ENCODE measurements at places on chromosomes 7 and 10. TPM values are rescaled to one million over a fixed set of nuclear protein-coding genes. Genes with fewer than 3 reads are reported as not detected.
A peak's percentile ranks its signal among the peaks of the same experiment; 100 is the strongest.

GRCh38 chr10:17021656-17022465 is 107.8 kb downstream of the CUBN start:
- no peaks in the 10 kb centered on the region for H3K36me3 ChIP-seq
- H3K27ac ChIP-seq = peak overlapping the region; percentile 81
- H3K4me3 ChIP-seq = no peak overlapping the region
- DNase-seq = no peak
- H3K4me1 ChIP-seq = peaks cover 56% of the 10 kb centered on the region

DNA sequence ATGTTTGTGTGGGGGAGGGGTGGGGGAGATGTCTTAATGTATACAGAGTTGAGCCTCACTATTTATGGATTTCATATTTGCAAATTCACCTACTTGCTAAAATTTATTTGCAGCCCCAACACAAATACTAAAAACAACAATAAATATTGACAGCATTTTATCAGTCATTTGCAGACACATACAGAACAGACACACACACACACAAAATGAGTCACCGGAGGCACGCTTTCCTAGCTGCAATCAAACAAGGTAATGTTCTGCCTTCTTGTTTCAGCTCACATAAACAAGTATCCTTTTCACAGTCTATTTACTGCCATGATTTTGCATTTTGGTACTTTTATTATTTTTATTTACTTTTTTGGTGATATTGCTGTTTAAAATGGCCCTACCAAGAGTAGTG is 88.5 kb downstream of the IPMK start:
- no peaks in the 10 kb centered on the region for H3K36me3 ChIP-seq
- H3K4me1 ChIP-seq = no peaks in the 10 kb centered on the region
- H3K27ac ChIP-seq = no peak overlapping the region
- DNase-seq = no peak
- H3K27me3 ChIP-seq = no peaks in the 10 kb centered on the region

DNA sequence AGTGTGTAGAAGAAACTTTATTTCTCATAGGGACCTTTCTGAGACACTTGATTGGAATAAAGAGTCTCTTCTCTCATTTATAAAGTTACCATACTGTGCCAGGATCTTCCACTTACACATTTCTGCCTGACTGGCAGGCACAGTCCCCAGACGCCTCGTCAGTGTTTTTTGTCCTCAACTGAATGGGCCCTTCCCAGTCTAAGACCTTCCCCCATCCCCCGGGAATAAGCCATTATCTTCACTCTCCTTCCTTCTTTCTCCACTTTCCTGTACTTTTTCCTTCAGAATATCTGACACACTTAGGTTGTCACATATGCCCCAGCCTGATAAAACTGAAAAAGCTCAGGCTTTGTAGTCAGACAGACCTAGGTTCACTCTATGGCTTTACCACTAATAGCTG is 35.3 kb upstream of the KCNIP2 start:
- H3K27me3 ChIP-seq = no peaks in the 10 kb centered on the region
- no peak overlapping the region for H3K27ac ChIP-seq
- peak; percentile 53 for DNase-seq
- H3K4me3 ChIP-seq = no peak overlapping the region
- no peaks in the 10 kb centered on the region for H3K4me1 ChIP-seq
- H3K36me3 ChIP-seq = no peaks in the 10 kb centered on the region

DNA sequence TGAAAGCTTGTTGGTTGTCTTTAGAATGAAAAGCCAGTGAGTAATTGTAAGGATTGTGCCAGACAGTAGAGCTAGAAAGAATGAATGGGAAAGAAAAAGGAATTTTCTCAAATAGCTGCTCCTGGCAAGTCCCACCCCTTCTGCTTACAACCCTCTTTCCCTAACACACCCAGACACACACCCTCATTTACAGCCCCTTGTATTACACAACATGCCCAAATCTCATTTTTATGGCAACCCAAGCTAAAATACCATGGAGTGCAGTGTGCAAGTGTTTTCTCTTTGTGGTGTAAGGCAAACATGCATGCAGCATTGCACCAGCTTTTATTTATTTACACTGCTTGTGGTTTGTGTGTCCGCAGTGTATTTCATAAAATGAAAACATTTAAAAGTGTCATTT is 1.5 kb downstream of the PRKAR2B start:
- no peaks in the 10 kb centered on the region for H3K27me3 ChIP-seq
- no peak overlapping the region for H3K27ac ChIP-seq
- H3K36me3 ChIP-seq = no peaks in the 10 kb centered on the region
- H3K4me1 ChIP-seq = peaks cover 20% of the 10 kb centered on the region
- peak overlapping the region; percentile 73 for H3K4me3 ChIP-seq

- DNase-seq = no peak
- no peak overlapping the region for H3K4me3 ChIP-seq
- no peaks in the 10 kb centered on the region for H3K4me1 ChIP-seq
- no peaks in the 10 kb centered on the region for H3K27me3 ChIP-seq
- no peak overlapping the region for H3K27ac ChIP-seq
These were observed 12.6 kb downstream of the SLC29A4 start for GRCh38 chr7:5295039-5296014.

GRCh38 chr7:43701500-43701854 is 27.8 kb downstream of the COA1 start:
- no peaks in the 10 kb centered on the region for H3K36me3 ChIP-seq
- no peaks in the 10 kb centered on the region for H3K27me3 ChIP-seq
- H3K4me3 ChIP-seq = no peak overlapping the region

DNA sequence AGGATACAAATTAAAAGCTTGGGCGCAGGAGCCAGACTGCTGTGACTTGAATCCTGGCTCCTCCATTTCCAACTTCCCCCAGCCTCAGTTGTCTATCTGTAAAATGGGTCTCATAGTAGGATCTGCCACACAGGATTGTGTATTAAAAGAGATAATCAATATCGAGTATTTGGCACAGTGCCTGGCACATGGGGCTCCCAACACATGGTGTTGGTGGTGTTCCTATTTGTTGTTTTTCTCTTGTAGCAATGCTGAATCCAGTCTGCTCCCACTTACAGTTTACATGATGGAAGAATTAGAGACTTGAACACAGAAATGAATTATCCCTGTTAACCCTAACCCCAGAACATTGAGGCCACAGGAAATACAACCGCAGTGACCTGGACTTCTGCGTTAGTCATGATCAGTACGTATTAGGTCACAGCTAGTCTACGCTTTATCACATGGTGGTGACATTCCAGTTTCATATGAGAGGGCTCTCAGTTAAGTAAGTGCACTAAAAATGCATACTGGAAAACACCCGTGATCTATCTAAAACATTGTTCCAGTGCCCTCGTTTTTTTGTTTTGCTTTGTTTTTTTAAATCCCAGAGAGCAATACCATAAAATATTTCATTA is 169.5 kb upstream of the KLF14 start:
- no peak for DNase-seq
- peak overlapping the region; percentile 59 for H3K27ac ChIP-seq
- no peaks in the 10 kb centered on the region for H3K27me3 ChIP-seq
- no peak overlapping the region for H3K4me3 ChIP-seq

GRCh38 chr10:133039107-133039802 is 48.5 kb upstream of the ADGRA1 start:
- H3K36me3 ChIP-seq = no peaks in the 10 kb centered on the region
- H3K4me3 ChIP-seq = no peak overlapping the region
- no peak for DNase-seq
- H3K4me1 ChIP-seq = no peaks in the 10 kb centered on the region

- H3K4me3 ChIP-seq = no peak overlapping the region
- DNase-seq = no peak
- H3K27me3 ChIP-seq = no peaks in the 10 kb centered on the region
- no peak overlapping the region for H3K27ac ChIP-seq
- H3K4me1 ChIP-seq = peaks cover 7% of the 10 kb centered on the region
- H3K36me3 ChIP-seq = peaks cover 18% of the 10 kb centered on the region
These were observed 78.4 kb downstream of the RNF216 start for GRCh38 chr7:5702876-5703571.

DNA sequence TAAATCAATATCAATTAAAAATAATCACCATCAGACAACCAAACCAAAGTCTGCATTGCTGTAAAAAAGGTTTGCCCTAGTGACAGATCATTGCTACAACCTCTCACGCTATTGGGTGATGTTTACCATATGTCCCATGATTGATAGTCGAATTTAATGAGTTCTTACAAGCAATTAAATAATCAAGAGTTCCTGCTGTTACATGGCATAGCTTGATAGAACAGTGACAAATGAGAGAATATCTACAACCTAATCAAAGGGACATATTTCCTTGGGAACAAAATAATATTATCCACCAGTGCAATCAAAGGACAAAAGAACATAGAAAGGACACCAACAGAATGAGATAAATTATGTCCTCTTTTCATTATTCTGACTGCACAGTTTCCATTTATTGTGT is 387.4 kb downstream of the ETV1 start:
- no peaks in the 10 kb centered on the region for H3K27me3 ChIP-seq
- H3K27ac ChIP-seq = no peak overlapping the region
- DNase-seq = no peak
- H3K36me3 ChIP-seq = no peaks in the 10 kb centered on the region

- no peaks in the 10 kb centered on the region for H3K27me3 ChIP-seq
- H3K4me1 ChIP-seq = no peaks in the 10 kb centered on the region
- no peak for DNase-seq
- H3K27ac ChIP-seq = no peak overlapping the region
- no peak overlapping the region for H3K4me3 ChIP-seq
These were observed 70.0 kb upstream of the ZMIZ2 start for GRCh38 chr7:44678471-44679179.

DNA sequence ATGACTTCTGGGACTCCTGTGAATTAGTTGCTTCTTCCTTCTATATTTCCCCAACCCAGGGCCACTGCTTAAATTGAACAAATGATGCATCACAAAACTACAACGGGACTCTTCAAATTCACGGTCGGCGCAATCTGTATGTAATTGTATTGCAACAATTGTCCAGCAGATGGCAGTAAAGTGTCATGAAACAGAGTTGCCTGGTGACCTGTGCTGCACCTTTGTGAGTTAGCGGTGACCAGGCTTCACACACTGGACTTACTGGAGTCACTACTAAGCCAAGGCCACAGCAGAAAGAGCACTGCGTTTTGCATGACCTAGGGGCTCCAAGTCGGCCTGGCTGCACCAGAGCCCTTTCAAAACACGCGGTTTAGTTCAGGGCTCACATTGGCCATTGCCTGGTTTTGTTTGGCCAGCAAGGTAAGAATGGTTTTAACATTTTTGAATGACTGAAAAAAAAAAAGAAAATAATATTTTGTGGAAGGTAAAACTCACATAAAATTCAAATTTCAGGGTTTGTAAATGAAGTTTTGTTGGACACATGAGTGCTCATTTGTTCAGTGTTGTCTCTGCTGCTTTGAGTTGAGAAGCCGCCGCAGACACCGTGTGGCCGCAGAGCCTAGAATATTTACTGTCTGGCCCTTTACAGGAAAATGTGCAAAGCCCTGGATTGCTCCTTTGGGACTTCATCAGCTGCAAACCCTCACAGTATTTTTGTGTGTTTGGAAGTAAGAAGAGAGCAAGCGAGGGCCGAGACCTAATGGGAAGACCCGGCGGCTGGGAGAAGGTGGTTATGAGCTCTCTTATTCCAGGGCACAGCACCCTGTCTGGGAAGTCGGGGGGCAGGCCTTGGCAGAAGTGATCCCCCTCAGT is 23.2 kb upstream of the ZNF32 start:
- no peaks in the 10 kb centered on the region for H3K36me3 ChIP-seq
- H3K27ac ChIP-seq = no peak overlapping the region
- DNase-seq = peak; percentile 56
- peaks cover 4% of the 10 kb centered on the region for H3K27me3 ChIP-seq
- no peak overlapping the region for H3K4me3 ChIP-seq
- H3K4me1 ChIP-seq = no peaks in the 10 kb centered on the region

GRCh38 chr7:27890205-27890849 is 150.4 kb downstream of the TAX1BP1 start:
- no peaks in the 10 kb centered on the region for H3K27me3 ChIP-seq
- H3K27ac ChIP-seq = no peak overlapping the region
- H3K4me1 ChIP-seq = no peaks in the 10 kb centered on the region
- no peak overlapping the region for H3K4me3 ChIP-seq
- no peak for DNase-seq
- no peaks in the 10 kb centered on the region for H3K36me3 ChIP-seq

DNA sequence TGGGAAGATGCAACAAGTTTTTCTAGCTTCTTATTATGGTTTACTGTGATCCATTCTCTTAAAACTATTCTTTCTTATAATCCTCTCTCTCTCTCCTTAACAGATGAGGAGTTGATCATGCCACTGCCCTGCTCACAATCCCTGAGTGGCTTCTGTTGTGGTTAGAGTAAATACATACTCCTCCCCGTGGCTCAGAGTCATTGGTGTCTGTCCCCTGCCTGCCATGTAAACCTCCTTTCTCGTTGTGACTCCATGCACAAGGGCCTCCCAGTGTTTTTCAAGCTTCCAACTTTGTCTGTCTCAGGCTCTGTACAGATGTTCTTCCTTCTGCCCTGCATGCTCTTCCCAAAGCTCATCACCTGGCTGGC is 20.4 kb downstream of the CCNY start:
- H3K36me3 ChIP-seq = no peaks in the 10 kb centered on the region
- H3K4me3 ChIP-seq = no peak overlapping the region
- H3K27ac ChIP-seq = no peak overlapping the region

The MUC3A gene
- 2.0 TPM for total RNA-seq

The WIPF3 gene
- 0.21 TPM for total RNA-seq

The LRIT1 gene
- not detected for total RNA-seq

The LEP gene
- total RNA-seq = not detected

The GBX1 gene
- not detected for total RNA-seq

The SPDYE8 gene
- not detected for total RNA-seq

The SMKR1 gene
- total RNA-seq = 1.7 TPM

The LIPJ gene
- total RNA-seq = not detected

Data from A673 (cell line).